Stimulated activated CD4-positive, alpha-beta T cell treated with anti-CD3 and anti-CD28 coated beads, Interleukin-1b, Interleukin-23, amount 100 ng/mL, for 1 hour (primary cell): ENCODE measurements at places on chromosomes 12 and 14.

DNA sequence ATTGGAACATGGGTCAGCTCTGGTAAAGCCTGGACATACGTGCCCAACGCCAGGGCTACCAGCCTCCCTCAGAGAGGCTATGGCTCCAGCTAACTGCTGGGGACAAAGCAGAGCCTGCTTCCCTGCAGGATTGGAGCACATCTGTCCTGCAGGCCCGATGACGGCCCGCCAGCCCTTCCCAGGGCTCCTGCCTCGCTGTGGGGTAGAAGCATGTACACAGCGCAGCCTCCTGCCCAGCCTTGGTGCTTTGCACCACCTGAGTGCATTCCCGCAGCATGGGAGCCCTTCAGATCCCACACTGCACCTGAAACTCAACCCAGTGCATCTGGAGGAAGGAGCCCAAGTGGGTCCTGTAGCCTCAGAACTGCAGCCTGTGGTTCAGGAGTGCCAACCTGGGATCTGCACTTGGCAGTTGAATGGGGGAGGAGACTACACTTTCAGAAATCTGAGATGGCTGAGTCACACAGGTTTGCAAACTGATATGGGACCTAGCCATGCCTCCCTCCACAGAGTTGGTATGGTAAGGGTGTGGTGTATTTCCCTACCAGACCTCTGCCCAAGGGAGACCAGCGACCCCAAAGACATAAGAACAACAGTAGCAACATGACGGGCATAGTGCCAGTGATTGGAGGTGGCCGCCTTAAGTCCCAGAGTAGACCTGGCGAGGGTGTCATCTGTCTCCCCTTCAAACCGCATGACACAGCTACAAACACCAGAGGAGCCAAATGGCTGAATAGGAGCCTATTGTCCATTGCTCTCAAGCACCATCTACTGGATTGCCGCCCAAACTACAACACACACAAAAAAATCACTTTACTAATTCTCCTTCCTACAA, 273.9 kb upstream of the MIS18BP1 start:
- no peak for DNase-seq

DNA sequence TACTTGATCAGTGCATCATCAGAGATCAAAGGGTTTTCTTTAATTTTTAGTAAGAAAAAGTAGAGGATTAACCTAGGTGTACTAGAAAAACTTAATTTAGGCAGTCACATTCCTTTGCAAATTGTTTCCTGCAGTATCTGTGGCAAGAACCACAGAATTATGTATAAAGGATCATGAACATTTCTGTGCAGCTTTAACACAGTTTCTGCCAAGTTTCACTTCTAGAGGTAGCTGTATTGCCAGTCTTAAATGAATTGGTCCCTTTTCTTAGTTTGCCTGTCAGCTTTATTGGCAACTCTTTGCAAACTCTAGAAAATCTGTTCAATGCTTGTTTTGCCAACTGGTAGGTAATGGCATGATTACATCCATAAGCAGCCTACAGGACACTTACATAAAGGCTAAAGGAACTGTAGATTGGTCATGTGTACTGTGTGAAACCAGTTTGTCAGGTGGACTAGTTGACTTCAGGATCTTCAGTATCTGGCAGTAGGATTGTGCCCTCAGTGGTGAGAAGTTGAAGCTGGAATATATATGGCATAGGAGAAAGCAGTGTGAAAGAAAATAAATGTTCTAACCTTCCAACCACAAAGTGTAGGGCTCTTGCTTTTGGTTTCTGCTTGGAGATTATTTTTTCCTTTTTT, 75.9 kb downstream of the TTLL5 start:
- DNase-seq, result no peak

DNA sequence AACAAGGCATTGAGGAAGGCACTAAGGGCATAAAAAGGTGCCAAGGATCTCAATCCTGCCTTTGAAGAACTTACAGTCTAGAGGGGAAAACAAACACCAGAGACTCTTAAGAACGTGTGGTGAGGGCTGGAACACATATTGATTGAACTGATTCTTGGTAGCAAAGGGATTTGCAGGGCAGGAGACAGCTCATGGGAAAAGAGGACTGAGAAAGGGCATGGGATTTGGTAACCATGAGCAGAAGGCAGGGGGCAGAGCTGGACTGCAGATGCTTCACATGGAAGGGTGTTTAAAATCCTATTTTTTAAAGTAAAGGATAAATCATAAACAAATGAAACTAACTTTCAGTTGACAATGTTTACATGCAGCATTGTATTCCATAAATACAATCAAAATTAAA, 203.1 kb downstream of the ITPR2 start:
- DNase-seq, result no peak

DNA sequence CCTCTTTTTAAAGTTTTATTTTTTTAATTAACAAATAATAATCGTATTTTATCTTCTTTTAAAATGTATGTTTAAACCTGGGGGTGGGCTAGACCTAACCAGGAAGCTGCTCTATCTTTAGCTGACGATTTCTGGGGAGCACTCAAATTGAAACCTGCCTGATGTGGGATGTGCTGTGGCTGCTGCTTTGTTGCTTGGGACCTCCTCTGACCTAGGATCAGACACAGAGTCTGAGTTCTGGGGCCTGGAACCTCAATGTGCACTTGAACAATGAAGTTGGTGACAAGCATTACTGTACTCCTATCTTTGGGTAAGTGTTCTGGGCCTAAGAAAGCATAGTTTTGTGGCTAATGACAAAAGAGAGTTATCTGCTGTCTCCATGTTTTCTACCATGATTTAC, 386.7 kb downstream of the DAD1 start:
- DNase-seq, result no peak

DNA sequence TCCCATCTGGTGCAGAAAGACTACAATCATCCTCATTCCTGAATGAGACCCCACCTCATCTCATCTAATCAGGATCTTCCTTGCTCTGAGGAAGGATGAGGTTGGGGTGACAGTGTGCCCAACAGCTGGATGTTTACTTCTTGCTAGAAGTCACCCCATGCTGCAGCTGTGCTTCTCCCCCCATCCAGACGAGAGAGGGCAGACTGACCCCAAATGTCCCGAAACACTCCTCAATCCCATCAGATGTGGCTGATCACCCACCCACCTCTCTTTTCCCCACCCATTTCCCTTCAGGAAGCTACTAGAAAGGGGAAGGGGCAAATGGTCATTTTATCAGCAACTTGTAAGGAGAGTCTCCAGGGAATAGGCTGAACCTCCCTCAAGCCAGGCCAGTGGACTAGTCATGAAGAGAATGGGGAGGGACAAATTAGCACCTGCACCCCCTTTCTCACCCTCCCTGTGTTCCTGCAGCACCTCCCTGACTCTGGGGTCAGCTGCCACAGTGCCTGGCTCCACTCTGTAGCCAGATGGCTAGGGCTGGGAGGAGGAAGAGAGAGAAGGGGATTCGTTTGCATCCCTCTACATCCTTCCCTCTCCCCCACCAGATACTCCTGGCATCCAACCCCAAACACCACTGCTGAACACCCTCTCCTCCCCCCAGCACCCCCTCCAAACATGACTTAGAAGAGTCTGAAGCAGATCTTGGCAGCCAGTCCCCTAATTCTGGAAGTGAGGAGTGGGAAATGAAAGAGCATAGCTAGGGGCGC, 2.8 kb upstream of the BAZ2A start:
- DNase-seq, result no peak

DNA sequence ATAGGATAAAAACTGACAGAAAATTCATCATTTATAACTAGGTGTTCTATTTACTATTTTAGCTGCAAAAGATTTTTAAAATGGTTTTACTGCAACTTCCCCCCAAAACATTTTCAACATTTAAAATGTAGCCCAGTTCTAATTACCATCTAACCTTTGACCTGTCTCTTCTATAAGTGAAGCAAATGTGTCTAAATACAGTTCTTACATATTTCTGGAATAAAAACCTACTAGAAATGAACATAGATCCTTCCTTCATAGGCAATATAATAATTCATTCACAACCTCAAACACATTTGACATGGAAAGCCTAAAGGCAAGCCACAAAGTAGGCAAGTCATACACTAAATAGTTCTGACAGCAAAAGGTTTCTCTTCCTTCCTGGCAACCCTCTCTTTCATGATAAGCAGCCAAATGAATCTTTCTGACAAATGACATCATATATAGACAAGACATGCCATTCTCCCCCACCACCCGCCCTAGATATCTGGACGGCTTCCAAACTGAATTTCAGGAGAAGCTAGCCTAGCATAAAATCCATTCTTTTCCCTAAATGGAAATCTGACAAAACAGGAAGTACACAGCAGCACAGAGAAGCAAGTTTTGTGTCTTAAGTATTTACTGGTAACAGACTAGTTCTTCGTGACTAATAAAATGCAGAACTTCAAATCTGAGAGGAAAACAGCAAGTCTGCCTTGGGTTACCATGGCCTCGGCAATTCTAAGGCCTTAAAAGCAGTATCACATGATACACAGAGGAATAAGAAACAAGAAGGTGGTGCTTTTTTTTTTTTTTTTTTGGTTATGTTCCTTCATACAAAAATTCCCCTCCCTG, 17.2 kb upstream of the ARID4A start:
- no peak for DNase-seq

DNA sequence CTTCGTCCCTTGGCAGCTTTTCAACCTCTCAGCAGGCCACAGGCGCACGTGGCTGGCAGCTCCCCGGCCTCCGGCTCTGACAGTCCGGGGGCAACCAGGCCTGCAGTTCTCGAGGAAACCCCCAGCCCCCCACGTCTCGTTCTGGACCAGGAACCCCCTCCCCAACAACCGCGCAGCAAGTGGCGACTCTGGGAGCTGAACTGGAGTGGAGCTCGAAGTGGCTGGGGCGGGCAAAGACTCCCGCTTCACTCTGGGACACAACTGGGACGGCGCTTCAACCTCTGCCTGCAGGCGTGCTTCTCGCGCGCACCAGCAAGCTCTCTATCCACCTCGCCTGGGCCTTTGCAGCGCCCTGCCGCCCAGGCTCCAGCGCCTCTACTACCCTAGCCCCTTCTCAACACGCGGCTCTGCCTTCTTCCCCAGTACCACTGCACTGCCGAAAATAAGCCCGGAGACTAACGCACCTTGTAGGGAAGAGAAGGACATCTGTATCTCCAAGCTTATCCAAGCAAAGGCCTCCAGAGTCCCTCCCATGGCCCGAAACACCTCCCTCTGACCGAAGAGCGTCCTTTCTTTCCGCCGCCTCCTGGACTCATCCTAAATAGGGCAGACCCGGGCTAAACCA, 2.4 kb upstream of the NKX2-1 start:
- no peak for DNase-seq
